ENCODE measurements at places on chromosomes 1 and 21. TPM values are rescaled to one million over a fixed set of nuclear protein-coding genes. Genes with fewer than 3 reads are reported as not detected.

Gene RAB42
- 0.50 TPM for total RNA-seq

DNA sequence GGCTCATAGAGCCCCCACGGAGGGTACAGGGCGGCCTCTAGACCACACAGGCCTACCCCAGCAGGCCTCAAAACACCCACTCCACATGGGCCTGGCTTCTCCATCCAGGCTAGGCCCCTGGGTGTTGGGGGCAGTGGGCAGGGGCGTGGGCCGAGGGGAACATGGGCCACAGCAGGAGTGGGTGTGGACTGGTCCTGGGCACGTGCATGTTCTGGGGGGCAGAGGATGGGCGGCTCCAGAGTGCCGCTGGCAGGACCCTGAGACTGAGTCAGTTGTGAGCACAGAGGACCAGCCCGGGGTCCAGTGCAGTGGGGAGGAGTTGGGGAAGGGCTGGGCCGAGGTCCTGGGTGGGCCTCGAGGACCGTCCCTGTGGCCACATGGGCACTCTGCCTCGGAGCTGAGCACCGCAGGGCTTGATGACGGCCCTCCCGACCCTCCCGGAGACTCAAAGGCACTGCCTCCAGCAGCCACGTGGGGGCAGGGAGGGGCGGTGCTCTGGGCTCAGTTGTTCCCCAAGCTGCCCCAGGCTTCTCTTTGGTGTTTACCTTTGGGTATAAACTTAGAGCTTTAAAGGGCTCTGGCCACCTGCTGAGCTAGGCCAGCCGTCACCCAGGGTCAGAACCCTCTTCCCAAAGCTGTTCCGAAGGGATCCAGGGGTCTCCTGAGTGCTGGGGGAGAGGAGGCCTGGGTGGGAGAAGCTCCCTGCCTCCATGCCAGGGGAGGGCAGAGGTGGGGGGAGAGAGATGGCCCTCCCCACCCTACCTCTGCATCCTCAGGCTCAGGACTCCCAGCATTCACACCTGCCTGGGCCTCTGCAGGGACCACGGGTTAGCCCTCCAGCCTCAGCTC is 79.9 kb downstream of the MORN1 start:
- DNase-seq: peak; percentile 61

- no peak for DNase-seq
Measured at GRCh38 chr1:96746440-96747420, 25.1 kb downstream of the PTBP2 start.

DNA sequence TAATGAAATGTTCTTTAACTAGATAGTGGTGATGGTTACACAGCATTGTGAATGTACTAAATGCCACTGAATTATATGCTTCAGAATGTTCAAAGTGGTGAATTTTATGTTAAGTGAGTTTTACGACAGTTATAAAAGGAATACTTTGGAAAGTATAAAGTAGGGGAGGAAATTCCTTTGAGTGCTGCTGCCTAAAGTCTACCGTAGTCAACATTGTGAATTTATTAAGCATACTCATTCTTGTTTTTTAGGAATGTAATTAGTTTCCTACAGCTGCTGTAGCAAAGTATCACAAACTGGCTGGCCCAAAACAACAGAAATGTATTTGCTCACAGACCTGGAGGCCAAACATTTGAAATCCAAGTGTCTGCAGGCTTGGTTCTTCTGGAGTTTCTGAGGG is 73.0 kb downstream of the SWT1 start:
- no peak for DNase-seq

GRCh38 chr1:29655945-29656850 is 419.9 kb downstream of the PTPRU start:
- no peak for DNase-seq
